Omental fat pad (tissue), 4 donors: ENCODE measurements at places on chromosomes 2 and 18.

DNA sequence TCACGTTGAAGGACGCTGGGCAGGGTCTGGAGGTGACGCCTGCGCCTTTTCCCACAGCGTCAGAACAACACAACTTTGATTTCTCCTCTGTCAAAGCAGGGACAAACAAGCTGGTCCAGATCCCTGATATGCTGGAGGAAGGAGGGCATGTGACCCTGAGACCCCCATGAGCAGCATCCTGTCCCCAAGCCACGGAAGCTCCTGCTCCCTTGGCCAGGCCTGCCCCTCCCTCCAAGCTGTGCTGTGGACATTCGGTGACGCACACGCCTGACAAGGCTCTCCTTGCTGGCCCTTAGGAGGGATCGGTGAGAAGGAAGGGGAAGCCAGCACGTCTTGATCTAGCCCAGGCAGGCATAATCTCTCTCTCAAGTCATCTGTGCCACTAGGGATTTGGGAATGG is 11.3 kb downstream of the MLPH start:
- DNase-seq, result no peak

GRCh38 chr2:112494828-112495227 is 12.9 kb downstream of the TTL start:
- DNase-seq, result no peak

GRCh38 chr2:234754126-234754525 is 197.7 kb upstream of the SH3BP4 start:
- no peak for DNase-seq

GRCh38 chr2:235498946-235499812 is 5.3 kb downstream of the AGAP1 start:
- DNase-seq, result no peak

DNA sequence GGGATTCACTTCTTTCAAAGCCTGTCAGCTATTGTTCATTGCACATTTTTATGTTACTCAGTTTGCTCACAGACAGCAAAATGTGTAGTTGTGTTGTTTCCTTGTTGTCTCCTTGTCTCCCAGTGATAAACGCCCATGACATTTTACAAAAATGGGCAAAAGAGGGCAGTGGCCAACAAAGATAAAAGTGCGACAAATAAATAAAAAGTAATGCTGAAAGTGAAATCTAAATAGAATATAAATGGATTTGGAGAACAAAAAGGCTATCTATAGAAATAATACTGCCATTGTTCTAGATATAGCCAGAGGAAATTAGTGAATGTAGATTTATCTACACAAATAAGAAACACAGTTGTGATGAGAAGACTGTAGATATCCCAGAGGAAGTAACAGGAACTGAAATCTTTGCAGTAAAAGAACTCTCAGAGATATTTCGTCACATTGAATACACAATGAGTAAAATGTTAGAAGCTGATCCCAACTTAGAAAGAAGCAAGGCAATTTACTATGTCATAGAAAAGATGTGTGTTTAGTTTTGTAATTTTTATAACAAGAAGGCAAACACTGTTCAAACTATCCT is 1186.2 kb upstream of the FAM98A start:
- no peak for DNase-seq

GRCh38 chr2:178482437-178482836 is 2.2 kb downstream of the PLEKHA3 start:
- DNase-seq, result no peak

DNA sequence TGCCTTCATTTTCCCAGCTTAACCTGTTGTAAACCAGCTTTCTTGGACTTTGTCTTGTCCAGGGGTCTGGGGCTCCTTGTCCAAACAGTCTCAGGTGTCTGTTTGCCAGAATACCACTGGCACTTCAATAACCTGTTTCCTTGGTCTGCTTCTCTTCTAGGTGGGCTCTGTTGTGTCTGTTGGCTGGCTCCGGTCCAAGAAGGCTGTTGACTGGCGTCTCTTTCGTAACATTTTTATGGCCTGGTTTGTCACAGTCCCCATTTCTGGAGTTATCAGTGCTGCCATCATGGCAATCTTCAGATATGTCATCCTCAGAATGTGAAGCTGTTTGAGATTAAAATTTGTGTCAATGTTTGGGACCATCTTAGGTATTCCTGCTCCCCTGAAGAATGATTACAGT is 17.0 kb downstream of the SLC20A1 start:
- no peak for DNase-seq
